ENCODE measurements at places on chromosomes 6 and 20.

- no peak for DNase-seq
These were observed 94.6 kb downstream of the TIAM2 start for GRCh38 chr6:155089746-155090145.

GRCh38 chr6:142892254-142893021 lies 52.5 kb downstream of the HIVEP2 start:
- no peak for DNase-seq

DNA sequence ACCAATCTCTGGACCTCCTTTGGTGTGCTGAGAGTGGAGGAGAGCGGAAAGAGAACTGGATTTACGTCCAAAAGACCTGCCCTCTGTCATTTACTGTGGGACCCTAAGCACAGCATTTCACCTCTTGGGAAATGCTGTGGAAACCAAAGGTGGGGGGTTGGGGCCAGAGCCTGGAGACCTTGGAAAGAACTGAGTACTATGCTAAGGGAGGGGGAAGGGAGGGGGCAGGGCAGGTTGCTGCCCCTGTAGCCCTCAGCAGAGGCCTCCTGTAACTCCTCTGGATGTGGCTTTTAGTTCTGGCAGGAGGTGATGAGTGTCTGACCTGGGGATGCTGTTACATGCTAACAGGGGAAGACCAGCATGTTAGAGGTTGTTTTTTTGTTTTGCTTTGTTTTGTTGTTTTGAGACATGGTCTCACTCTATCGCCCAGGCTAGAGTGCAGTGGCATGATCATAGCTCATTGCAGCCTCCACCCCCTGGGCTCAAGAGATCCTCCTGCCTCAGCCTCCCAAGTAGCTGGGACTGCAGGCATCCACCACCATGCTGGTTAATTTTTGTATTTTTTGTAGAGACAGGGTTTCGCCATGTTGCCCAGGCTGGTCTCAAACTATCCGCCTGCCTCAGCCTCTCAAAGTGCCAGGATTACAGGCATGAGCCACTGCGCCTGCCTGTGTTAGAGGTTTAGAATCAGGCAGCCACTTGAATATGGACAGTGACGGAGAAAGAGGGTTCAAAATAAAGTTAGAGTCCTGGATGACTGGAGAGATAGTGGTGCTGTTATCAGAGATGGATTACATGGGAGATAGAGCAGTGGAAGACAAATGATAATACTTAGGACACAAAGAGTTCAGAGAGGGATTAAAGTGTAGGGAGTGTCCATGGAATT lies 18.4 kb upstream of the PARD6B start:
- DNase-seq: no peak

DNA sequence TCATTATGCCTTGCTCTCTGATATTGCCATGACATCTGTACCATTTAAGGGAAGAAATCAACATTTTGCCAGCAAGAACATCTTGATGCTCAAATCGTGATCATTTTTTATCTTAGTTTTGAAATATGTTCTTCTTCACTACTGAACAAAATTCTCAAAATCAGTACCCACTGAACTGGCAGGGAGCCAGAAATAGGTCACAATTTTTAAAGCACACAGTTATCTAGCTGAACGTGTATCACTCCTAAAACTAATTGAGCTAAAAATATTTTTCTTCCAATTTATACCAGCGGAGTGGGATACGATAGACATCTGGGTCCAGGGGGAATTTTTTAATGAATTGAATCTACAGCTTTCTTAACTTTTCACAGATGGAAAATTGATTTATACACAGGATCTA lies 11.3 kb downstream of the IL17F start:
- DNase-seq: no peak

DNA sequence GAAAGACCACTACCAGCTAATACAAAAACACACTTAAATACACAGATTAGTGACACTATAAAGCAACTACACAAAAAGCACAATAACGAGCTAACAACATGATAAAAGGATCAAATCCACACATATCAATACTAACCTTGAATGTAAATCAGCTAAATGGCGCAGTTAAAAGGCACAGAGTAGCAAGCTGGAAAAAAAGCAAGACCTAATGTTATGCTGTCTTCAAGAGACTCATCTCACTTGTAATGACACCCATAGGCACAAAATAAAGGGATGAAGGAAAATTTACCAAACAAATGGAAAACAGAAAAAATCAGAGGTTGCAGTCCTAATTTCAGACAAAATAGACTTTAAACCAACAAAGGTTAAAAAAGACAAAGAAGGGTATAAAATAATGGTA lies 86.3 kb downstream of the NUS1 start:
- DNase-seq: no peak

Data from activated CD4-positive, alpha-beta T cell treated with anti-CD3 and anti-CD28 coated beads, Interleukin-2, amount 50 U/mL, for 16 hours (primary cell).